ENCODE measurements at places on chromosomes 2 and 18. TPM values are rescaled to one million over a fixed set of nuclear protein-coding genes. Genes with fewer than 3 reads are reported as not detected.
A peak's percentile ranks its signal among the peaks of the same experiment; 100 is the strongest.

DNA sequence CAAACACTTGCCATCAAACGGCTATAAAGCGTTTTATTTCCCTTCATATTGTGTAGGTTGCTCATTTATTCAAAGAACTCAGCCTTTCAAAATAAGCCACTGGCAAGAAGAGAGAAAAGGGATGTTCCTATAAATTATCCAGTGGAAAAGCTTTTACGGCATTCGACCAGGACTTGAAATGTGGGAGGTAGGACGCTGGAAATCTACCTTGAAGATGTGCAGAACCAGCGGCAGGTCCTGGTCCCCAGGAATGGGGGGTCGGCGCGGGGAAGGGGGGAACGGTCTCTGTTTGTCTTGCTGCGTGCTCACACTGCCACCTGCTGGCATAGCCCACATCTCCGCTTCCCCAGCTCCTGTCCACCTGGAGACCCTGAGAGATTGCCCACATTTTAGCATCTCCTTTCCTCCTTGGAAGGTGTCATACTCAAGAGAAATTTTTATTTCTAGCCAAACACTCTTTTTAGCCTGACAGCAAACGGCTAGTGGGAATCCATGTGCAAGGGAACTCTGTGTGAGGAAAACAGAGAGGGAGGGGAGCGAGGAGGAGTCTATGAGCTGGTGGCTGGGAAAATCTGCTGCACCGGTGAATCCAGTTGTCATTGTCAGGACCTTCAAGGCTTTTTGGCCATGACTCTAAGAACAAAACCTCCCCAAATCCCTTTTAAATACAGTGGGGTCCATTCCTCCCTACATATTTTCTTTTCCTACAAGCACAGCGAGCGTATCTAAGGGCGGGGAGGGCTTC is 349.0 kb upstream of the PKDCC start:
- peak; percentile 75 for DNase-seq

DNA sequence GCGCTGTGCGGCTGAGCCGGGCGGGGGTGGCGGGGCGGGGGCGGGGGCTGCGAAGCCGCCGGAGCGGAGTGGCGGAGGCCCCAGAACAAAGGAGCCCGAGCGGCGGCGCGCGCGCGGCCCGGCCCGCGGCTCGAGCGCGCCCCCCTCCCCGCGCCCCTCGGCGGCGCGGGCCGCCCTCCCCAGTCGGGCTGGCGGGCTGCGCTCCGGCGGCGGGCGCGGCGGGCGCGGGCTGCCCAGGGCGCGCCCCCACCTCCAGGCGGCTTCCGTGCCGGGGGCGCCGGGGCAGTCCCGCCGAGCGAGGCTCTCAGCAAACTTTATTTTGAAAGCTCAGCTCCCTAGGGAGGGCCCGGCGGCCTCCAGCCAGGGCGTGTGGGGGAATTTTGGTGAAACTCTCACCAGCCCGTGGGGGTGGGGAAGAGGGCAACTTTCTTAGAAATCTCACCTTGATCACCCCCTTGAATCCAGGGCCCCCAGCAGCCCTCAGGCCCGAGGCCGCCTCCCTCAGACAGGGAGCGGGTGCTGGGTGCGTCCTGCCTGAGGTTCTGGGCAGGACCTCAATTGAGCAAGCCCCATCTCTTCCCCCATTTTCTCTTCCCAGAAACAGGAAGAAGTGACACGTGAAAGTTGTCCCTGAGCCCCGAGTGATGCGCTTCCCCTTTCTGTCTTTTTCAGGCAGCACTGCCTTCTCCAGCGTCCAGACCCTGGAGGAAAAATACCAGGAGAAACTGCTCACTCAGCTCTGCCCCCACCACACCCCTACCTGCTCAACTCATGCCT is 786 bp downstream of the TET3 start:
- peak; percentile 68 for DNase-seq

Gene PLEKHB2
- total RNA-seq: 34.1 TPM

Gene SNED1
- total RNA-seq: 7.4 TPM
